ENCODE measurements at places on chromosomes 7 and 10.

GRCh38 chr7:27169658-27170425 is 4.3 kb downstream of the HOXA10 start:
- no peak for DNase-seq

DNA sequence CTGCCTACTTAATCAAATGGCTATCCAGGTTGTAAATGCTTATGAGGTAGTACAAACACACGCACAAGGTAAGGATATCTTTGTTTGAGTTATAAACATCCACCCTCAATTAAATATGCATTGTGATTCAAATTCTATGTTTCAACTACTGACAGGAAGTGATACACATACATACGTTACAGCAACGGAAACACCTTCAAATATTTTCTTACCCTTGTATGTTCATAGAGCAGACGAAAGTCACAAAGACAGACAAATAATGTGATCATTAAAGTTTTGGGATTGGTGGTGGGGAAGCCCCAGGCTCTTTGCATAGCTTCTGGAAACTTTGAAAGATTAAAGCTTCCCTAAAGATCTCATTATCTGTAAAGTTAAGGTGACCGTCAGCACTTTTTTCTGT is 521.0 kb downstream of the PARD3 start:
- no peak for DNase-seq

- no peak for DNase-seq
Measured at GRCh38 chr10:93085272-93085859, 11.7 kb downstream of the CYP26A1 start.

GRCh38 chr7:139094596-139094995 is 14.9 kb downstream of the ZC3HAV1 start:
- DNase-seq = no peak

DNA sequence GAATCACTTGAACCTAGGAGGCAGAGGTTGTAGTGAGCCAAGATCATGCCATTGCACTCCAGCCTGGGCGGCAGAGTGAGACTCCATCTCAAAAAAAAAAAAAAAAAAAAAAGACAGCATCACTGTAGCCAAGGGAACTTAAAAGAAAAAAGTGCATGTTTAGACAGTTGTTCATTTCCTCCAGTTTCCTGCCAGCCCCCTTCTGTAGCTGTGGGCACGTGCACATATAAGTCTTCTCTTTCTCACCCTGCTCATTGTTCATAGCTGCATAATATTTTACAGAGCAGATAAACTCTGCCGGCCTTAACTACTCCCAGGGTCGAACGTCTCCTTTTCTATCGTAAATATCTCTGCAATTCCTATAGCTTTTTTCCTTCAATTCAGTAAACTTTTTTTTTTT is 132.6 kb downstream of the LHPP start:
- no peak for DNase-seq

DNA sequence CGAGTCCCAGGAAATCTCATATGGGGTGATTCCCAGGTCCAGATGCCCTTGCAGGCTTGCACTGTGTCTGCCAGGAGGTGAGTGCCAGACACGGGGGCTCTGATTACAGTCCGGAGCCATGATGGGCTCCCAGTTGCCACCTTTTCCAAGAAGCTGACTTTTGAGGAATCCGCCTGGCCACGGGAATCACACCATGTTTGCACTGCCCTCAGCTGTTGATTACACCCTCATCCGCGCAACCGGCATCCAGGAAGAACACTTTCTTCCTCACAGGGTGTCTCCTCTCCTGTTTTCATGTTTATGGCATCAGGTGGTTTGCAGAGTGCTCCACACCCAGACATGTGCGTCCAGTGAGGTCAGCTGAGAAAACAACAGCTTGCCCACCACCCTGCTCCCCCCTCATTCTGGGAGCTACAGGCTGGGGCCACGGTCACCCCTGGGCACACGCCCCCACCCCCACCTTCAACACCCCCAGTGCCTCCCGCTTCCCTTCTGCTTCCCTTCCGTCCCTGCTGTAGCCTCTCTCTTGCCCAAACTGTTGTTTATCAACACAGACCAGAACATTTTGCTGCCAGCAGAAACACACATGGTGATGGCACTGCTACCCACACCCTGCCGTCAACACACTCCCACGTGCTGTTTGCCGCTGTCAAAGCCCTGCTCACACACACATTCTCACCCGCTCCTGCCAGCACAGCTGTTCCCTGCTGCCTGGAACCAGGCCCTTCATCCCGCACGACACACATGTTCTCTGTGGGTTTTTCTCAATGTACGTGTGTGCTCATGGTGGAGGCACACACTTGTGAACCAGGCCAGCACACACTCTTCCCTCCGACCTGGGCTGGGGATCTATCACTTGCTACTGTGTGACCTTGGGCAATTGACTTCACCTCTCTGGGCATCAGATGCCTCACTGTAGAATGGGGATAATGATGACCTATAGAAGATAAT is 35.8 kb downstream of the DDIT4 start:
- no peak for DNase-seq

GRCh38 chr7:107891636-107892366 is 818 bp downstream of the DLD start:
- no peak for DNase-seq

DNA sequence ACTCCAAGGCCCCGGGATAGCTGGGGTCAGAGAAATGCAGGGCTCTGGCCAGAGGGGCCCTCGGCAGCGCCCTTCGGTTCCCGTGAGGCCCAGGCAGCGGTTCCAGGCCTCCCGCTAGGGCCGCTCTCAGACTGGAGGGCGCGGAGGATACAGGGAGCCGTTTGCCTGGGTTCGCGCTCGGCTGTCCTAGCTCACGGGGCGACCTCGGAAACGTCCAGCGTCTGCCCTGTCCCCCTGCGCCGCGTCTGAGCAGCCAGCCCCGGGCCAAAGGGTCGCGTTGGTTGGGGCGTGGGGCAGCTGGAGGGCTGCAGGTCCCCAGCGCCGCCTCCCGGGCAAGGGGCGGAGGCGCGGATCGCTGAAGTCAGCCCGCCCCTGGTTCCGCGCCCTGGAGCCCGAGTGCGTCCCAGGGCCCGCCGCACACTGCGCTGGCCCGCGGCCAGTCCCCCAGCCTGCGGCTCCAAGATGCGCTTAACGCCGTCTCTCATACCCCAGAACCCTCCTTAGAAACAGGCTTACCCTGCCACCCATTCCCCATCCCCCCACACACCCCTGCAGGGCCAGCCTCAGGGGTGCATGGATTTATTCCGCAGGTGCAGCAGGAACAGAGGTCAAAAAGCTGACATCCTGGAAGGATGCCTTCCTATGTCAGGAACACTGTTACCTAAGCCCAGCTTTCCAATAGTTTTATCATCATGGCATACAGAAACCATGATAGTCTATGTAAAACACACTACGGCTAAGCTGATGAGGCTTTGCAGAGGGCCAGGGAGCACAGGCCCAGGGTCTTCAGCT is 22.1 kb upstream of the OPN4 start:
- DNase-seq = no peak

DNA sequence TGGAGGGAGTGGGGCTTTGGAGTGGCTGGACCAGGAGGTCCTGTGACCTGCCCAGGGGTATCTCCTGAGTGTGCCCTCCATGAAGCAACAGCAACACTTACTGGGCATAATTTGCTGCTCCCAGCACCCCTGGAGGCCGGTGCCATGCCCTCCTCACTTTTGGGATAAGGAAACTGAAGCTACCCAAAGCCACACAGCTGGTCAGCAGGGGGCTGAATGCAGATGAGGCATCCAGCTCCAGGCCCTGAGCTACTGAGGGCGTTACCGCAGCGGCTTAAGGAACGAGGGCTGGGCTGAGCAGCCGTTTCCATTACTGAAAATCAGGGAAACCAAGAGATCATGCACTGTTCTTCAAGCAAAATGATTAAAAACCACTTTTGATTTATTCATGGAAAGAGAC is 408.9 kb downstream of the GLRX3 start:
- no peak for DNase-seq

GRCh38 chr10:101018600-101019439 is 12.1 kb downstream of the PDZD7 start:
- DNase-seq = peak; percentile 44

- no peak for DNase-seq
Measured at GRCh38 chr10:52683776-52684175, 88.8 kb downstream of the MBL2 start.

- DNase-seq = no peak
Measured at GRCh38 chr7:48441848-48442492, 270.7 kb downstream of the ABCA13 start.

DNA sequence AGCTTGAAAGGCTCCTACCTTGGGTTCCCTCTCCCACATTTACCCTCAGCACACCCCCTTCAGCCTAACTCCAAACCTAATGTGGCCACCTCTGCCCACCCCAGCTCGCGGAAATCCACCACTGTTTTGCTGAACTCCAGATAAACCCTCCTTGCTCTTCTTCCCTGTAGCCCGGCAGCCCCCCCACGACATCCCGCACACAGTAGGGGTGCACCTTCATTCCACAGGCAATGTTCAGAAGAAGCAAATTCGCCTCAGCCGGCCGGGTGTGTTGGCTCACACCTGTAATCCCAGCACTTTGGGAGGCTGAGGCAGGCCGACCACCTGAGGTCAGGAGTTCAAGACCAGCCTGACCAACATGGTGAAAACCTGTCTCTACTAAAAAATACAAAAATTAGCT is 17.4 kb downstream of the CTBP2 start:
- no peak for DNase-seq

- no peak for DNase-seq
Measured at GRCh38 chr7:86600506-86601290, 43.0 kb upstream of the GRM3 start.

- DNase-seq = no peak
Measured at GRCh38 chr10:61272781-61273180, 180.4 kb downstream of the TMEM26 start.

GRCh38 chr10:76336213-76336963 is 905.0 kb downstream of the LRMDA start:
- no peak for DNase-seq

- DNase-seq = no peak
Measured at GRCh38 chr7:30678805-30679204, 3.5 kb downstream of the CRHR2 start.

DNA sequence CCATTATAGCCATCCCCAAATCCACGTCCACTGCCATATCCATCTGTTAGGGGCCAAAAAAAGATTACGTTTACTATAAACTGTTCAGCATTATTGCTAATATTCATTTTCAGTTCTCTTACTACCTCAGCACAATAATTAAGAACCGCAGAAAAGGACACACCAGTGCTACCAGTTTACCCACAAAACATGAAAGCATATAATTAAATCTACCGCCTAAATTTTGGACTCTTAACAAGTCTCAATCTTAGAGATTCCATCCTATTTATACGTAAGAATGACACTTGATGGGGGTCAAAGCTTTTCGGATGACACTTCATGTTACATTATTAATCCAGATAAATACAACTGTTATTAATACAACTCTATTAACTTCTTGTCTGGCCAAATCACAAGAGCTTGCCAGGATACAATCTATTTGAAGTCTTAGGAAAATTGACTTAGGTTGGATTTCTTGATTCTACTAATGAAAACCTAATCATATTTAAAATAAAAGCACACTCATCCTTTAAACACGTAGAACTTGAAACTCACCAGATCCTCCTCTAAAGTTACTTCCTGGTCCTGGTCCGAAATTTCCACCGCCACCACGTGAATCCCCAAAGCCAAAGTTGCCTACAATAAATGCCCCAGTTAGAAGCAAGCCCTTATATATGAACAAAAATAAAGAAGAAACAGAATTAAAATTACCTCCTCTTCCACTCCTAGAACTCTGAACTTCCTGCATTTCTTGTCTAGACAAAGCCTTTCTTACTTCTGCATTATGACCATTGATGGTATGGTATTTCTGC is 4.5 kb downstream of the HNRNPA2B1 start:
- no peak for DNase-seq

DNA sequence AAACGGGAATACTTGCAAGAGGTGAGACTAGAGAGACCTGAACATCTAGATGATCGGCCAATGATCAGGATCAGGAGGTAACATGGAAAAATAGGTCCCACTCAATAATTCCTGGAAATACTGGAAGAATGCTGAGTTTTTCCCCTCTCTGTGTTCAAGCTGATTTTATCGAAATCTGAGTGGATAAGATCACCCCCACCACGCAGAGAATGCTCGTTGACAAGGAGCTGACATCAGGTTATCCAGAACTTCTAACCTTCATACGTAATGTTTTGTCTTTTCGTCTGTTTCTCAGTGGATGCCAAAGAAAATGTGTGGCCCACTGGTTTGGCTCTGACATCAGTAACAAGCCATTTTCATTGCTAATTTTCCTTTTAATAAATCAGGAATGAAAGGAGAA is 58.5 kb upstream of the MKX start:
- no peak for DNase-seq

DNA sequence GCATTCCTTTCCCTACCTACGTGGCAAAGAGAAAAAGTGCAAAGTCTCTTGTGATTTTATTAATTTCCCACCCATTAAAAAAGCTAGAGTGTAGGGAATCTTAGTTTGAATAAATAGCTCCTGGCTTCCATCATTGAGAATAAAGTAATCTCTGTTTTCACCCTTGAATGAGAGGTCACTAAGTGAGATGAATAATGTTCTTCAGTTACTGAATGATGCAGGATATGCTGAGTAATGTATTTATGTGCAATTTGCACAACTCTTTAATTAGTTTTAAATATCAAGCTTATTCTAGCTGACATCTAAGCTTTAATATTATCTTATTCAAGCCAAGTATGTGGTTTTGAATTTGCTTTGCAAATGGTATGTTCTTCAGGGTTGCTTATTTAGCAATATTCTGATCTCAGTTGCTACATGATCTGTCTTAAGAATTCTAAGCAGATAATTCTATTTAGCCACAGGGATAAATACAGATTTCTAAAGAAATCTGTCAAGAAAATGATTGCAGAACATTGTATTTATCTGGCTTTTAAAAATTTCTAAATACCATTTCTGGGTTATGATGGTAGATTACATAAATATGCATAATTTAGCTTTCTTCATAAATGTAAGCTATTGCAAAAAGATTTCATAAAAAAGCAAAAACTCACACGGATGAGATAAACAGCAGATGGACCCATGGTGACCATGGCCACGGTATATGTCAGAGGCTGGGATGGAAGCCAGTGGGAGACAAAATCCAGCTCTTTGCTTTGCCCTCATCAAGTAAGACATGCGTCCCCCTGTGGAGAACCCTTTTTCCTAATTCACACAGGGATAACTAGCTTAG is 141.0 kb downstream of the MACC1 start:
- DNase-seq = no peak

All from stimulated activated CD8-positive, alpha-beta memory T cell treated with anti-CD3 and anti-CD28 coated beads, Interleukin-2, amount 100 ng/mL, for 1 hour (primary cell).